ENCODE measurements at places on chromosomes 4 and X.

DNA sequence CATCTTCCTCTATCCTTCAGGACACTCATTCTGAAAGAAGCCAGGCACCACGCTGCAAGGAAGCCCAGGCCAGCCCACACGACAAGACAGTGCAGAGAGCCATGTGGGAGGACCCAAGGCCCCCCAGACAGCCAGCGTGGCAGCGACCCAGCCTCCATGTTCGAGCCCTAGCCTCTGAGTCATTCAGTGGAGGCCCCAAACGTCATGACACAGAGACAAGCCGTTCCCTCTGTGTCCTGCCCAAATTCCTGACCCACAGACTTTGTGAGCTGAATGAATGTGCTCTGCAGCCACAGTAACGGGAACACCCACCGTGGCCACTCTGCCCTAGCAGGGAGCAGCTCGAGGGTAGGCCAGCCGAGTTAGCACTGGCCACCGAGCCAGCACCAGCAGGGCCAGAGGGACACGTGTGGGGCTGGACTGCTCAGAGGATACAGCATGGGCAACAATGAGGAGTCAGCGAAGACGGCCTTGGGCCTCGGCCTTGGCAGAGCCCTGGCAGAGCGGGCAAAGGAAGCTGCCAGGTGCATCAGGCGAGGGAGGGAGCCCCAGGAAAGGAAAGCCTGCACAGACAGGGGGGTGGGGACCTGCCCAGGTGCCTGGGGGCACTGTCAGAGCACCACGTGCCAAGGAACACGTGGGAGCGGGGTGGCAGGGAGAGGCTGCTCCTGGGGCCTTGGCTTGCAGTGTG lies 8.6 kb downstream of the BLOC1S4 start:
- DNase-seq = no peak

DNA sequence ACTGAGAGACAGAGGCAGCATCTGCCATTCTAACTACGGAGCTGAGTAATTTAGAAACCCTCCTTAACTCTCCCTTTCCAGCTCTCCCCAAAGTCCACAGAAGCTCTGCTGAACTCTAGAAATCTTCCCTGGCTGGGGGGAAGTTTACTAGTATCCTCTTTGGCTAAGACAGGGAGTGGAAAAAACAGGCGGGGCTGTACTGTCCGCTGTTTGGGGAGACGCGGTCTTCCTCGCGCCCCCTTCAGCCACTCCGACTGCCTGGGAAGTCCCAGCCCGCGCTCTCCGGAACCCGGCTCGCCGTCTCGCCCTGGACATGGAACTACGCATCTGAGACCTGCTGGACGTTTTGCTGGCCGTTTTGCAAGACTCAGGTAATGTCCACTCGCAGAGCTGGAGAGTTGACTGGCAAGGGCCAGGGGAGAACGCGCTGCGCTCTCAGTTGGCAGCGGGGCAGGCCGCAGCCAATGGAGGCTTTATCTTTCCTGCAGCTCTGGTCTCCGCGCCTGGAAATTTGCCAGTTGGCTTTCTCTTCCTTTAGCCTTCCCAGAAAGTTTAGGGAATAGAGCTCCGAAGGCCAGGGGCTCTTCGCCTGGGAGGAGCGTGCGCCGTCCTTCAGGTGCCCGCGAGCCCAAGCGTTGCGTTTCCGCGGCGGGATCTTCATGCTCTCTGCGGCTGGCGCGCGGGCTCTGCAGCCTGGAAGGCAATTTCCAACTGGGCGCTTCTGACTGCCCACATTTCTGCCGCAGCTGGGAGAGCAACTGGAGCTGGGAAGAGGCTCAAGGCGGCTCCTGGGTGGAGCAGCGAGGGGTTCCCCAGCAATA lies 892 bp downstream of the IL1RAPL2 start:
- no peak for DNase-seq

DNA sequence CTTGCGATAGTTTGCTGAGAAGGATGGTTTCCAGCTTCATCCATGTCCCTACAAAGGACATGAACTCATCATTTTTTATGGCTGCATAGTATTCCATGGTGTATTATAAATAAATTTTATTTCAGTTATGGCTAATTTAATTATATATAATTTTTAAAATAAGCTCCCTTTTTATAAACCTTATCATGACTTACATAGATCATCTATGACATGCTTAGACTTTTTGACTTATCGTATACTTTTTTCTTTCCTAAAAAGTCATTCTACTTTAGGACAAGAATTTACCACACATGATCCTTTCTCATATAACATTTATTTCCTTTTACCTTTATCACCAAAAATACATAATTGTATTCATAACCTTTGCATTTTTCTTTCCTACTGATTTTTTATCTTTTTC lies 376.5 kb downstream of the CCSER1 start:
- DNase-seq = no peak

DNA sequence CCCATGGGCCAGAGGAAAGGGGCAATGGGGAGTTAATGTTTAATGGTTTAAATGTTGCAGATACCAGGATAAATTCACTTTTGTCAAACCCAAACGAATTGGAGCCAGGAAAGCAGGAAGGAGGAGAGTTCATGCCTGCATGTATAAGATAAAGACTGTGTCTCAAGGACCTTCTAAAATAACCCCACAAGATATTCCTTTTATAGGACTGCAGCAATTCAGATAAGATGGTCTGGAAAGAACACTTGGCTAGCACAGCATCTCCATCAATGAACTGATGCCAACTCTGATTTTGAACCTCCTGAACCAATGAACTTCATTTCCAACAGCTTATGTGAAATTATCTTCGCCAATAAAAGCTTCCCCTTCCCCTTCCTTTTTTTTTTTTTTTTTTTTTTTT lies 31.3 kb upstream of the LONRF3 start:
- peak; percentile 19 for DNase-seq

DNA sequence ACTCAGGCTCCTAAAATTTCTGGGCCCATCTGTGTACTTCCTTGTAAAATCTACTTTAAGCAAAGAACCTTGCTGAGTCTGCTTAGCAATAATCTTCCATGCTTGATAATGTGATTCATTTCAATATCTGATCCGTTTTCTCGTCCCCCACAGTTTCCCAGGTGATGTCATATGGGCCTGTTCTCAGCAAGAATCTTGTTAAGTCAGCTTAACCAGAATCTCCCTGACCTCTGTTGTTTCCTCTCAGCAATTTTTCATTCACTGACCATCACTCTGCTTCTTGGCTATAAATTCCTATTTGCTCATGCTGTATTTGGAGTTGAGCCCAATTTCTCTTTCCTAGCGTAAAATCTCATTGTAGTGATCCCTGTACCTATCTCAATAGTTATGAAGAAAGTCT lies 13.9 kb downstream of the CSN2 start:
- DNase-seq = no peak

GRCh38 chr4:106418444-106418843 lies 49.9 kb upstream of the GIMD1 start:
- DNase-seq = no peak

Measured in hematopoietic multipotent progenitor cell treated with erythropoietin and hydrocortisone succinate and interleukin-3 and kit ligand, for 8 days (in vitro differentiated cells).